ENCODE measurements at places on chromosomes 16 and 17. TPM values are rescaled to one million over a fixed set of nuclear protein-coding genes. Genes with fewer than 3 reads are reported as not detected.

DNA sequence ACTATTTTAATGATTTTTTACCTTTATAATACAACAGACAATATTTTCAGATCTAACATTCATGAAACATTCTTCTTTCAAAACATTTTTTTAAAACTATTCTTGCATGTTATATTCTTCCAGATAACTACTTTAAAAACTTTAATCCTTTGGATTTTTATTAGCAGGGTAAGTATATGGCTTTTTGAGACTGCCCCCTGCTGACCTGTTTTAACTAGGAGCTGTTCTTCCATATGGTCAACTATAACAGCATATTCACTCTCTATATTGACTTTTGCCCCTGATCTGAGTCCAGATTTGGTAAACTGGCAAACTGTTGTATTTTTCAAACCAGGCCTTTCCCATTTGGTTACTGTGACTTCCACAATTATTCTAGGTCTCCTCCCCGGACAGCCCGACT lies 16.5 kb downstream of the ZNF18 start:
- no peak for DNase-seq

- no peak for DNase-seq
Observed at GRCh38 chr17:51585514-51586104, 325.3 kb downstream of the UTP18 start.

DNA sequence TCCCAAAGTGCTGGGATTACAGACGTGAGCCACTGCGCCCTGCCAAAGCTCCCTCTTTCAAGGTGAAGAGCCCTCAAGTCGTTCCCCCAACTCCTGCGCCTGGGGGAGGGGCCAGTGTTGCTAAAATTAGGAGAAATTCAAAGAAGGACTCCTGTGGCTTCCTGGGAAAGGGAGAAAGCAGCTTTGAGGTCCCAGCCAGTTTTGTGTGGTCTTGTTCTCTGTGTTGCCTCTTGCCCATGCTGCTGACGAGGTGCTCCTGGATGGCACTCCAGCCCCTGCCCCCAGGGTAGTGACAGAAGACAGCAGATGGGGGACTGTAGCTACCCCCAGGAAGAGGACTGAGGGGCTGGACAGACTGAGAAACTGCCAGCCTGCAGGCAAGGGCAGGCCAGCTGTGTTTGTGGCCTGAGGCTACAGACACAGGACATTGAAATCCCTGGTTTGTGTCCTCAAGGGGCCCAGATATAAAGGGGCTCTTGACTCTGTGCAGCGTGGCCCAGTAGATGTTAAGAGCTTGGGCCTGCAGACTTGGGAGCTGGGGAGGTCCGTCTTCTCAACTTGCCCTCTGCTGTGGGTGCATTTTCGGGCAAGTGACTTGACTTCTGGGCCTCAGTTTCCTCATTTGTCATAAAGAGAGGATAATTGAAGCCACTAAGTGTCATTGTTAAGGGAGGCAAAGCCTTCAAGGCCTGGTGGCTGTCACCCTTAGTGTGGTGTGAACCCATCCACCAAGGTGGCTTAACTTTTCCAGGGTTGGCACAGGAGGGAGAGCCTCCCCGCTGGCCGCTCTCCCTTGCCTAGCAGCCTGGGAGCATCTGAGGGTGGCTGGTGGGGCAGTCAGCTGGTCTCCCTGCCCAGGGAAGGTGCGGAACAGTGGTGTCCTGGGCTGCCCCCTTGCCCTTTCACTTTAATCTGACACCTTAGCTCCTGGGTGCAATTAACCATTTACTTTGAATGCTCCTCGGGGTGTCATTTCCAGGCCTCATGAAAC lies 4.1 kb downstream of the UBALD2 start:
- no peak for DNase-seq

The ABCC12 gene
- polyA plus RNA-seq = not detected

All from right renal pelvis (tissue), 4 donors.